ENCODE measurements at places on chromosomes 2 and 18.

DNA sequence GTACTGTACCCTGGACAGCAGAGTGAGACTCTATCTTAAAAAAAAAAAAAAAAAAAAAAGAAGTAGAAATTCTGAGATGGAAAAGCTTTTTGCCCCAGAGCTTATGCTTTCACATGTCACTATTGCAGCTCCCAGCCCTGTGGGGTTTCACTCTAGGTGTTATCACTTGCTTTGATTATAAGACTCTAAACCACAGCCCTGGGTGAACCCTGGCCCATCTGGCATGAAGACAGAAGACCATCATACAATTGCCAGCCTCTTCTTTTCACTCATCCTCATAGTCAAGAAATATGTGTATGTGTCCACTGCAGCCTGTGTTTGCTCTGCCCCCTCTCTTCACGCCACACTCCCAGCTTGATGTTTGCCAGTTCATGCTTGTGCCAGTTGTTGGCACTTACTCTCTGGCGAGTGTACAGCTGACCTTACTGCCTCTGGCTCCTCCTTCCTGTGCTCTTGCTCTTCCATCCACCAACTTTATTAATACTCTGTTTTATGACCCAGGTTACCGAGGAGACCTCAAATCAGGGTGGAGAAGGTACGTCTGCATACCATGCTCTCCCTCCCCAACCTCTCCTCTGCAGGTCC lies 136.7 kb upstream of the NCK2 start:
- DNase-seq: no peak

DNA sequence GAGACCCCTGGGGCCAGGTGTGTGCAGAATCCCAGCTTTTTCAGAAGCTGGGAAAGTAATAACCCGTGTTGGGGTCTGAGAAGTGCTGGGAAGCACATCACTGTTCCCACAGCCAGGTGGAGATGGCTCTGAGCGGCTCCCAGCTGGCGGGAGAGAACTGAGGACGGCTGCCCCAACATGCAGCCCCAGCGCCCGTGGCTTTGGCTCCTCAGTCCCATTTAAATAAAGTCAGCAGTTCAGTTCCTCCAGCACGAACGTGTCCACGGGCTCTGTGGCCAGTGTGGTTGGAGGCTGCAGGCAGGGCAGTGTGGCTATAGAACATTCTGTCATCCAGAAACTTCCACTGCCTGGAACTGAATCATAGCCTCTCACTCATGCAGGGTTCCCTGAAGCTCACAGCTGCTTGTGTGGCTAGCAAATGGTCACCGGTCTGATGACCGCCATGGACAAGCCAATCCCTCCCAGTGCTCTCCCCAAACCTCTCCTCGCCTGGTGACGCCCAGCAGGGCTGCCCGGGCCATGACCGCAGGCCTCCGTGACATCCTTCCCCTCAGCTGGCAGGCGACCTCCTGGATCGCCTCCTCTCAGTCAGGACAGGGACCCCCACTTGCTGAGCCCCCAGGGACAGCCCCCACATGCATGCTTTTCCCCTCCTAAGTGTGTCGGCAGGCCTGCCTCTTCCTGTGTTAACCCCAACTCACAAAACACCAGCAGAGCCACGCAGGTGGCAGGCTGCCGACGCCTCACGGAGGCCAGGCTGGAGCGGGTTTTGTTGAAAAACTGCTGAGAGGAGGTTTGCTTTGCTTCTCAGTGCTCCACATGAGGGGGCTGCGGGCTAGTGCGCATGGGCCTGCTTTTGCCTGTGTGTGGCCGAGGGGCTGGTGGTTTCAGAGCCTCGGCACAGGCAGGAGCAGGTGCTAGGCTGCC lies 1.3 kb downstream of the RTP5 start:
- no peak for DNase-seq

DNA sequence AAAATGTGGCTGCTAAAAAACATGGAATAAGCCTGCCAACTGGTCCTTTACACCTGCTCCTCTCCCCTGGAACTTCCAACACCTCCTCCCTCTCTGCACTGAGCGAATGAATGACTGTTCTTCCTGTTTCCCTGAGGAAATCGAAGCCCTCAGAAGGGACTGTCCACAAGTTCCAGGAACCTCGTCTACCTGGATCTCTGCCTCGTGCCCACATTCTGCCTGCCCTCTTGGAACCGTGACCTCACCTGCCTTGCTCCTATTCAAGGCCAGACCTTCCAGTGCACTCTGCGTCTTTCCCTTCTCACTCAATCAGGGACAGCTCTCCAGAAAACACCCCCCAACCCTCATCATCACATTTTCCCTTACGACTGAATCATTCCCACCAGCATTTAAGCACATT lies 4.4 kb upstream of the CAB39 start:
- no peak for DNase-seq

DNA sequence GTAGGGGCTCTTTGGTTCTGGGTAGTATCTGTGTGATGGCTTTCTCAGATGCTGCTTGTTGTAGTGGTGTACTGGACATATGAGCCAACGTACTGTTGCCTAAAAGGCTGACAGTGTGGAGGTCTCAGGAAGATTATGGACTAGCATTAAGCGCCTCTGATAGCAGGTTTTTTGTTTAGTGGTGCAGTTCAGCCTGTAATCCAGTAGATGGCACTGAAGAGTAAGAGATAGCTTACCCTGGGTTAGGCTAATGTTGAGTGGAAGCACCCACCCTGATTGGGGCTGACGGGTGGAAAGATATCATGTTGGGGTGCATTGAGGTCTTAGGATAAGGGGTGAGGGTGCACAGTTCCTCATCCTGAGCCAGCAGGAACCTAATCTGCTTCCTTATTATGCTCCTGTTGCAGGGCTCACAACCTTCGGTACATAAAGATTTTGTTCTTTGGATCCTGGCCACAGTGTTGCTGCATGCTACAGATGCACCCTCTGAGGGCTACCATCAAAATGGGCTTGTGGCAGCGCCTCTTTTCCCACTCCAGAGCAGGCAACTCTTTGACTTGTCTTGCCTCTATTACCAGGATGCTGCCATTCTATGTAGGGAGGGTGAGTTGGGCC lies 79.6 kb downstream of the MSTN start:
- no peak for DNase-seq

- no peak for DNase-seq
Observed at GRCh38 chr2:184178229-184178628, 420.1 kb upstream of the ZNF804A start.

DNA sequence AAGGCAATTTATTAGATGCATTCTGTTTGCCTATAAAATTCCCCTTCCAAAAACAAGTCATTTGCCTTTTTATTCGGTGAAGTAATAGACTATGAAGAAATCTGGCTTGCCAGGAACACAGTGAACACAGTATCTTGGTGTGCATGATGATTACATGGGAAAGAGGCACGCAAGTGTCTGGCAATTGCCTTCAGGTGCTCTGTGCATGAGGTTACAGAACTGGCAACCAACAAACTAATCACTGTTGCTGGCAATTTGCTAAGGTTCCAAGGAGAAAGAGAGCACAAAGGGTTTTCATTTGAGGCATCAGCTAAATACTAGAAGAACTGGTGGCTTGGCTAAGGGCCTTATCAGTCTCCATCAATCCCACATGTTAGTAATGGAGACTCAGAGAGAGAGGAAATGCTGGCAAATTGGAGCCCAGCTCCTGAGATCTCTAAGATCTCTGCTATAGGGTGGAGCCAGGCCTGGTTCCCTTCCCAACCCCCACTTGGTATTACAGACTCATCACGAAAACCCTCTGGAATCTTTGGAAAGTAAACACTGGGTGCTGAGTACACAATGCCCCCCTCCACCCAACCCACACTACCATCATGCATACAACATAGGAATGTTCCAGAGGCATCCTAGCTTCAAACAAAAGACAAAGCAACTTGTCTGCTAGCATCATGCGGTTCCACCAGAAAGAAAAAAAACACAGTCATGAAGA lies 10.4 kb downstream of the RNF152 start:
- DNase-seq: no peak

DNA sequence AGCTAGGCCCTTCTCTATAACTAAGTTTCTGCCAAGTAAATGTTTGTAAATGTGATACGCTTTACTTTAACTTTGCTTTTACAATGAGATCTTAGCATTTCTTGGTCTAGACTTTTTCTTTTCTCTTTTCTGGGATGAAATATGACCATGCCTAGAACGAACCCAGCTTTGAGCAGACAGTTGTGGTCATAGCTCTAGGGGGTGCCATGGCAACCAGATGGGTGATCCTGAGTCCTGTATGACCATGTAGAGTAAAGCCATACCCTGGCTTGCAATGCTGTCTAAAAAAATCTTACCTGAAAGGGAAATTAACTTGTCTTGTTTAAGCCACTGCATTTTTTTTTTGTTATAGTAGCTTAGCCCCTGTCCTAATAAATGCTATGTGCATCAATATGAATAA lies 956.3 kb downstream of the SLC4A3 start:
- no peak for DNase-seq

- DNase-seq: no peak
Observed at GRCh38 chr18:42758852-42759251, 356.6 kb downstream of the RIT2 start.

DNA sequence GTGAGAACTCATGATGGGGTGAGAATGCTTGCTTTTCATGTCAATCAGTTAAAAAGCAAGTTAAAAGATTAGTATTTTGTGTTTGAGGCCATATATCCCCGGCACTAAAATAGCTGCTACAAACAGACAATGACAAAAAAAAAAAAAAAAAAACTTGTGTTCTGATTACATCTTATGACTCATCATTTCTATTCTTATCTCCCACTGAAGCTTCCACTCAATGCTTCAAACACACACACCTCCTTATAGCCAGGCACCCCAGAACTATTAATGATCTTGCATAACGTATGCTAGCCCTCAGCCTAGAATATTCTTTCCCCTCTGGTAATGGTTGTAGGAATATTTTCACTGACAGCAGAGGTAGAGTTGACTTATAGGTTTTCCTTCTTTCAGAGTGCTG lies 778.3 kb downstream of the TRIB2 start:
- no peak for DNase-seq

DNA sequence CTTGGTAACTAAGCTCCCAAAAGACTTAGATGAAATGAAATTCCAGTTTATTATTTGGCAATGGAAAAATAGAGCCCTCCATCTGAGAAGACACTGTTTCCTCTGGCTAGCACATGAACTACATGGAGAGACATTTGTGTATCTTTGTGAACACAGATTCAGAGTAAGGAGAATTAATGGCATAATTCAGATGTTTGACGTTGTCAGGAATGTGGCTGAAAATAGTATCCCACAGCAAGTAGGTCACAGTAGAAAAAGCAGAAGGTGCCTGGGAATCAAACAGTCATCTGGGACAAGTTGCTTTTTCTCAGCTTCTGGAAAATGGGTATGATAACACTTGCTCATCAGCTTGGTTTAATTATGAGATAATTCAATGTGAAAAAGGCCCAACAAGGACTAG lies 288.6 kb downstream of the PTPRM start:
- no peak for DNase-seq

GRCh38 chr18:616380-616995 lies 19.7 kb downstream of the CLUL1 start:
- no peak for DNase-seq

DNA sequence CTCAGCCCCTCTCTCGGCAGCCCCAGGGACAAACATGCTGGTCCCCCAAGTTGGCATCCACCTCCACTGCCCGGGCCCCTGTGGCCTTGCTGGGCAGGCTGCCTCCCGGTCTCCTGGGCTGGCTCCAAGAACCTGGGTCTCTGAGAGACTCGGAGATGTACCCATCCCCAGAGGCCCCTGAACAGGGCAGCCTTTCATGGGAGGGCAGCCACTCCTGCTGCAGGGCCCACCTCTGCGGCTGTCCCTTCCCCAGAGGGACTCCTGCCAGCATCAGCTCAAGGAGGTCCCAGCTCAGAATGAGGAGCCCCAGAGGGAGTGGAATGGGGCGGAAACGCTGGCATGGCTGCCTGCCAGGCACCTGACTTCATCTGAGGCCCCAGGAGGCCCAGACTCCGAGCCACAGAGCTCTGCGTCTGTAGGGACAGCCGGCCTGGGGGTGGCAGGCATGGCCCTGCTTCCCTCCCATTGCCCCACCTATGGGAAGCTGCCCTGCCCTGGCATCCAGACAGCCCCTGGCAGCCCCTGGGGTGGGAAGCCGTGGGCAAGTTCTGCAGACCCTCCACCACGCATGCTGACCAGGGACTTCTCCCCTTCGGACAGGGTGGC lies 857 bp upstream of the CROCC2 start:
- no peak for DNase-seq

DNA sequence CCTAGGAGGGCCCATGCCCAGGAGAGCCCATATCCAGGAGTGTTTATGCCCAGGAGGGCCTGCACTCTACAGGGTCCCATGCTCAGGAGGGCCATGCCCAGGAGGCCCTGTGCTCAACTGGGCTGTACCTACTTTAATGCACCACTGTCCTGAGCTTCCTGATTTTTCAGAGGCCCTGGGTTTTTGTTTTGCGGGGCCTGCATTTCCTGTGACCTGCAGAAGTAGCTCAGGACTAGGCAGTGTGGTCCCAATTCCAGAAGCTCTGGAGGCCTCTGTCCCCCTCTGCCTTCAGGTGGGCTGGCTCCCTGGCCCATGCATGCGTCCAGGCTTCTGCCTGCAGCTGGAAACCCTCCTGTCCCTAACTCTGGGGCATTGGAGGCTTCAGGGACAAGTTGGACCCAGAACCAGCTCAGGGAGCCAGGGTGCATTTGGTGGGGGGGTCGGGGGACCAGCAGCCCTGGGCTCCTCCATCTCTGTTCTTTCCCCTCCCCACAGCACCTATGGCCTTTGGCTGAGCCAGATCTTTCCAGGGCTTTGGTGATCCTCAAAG lies 10.8 kb downstream of the GPR35 start:
- DNase-seq: no peak

GRCh38 chr18:42028247-42028832 lies 73.3 kb downstream of the PIK3C3 start:
- DNase-seq: no peak
